AG09309 (cell line): ENCODE measurements at places on chromosomes 4 and X.

GRCh38 chr4:4864940-4865704 is 5.7 kb downstream of the MSX1 start:
- no peak for DNase-seq

- no peak for DNase-seq
Observed at GRCh38 chr4:139556724-139557555, 921 bp upstream of the SETD7 start.

- DNase-seq: no peak
Observed at GRCh38 chrX:116436358-116436816, at the start of gene SLC6A14. Gene SLC6A14 (plus strand): TSS chrX:116436606. CDS start chrX:116436710, 104 bp downstream.

GRCh38 chr4:41784191-41784979 is 35.9 kb upstream of the PHOX2B start:
- no peak for DNase-seq

DNA sequence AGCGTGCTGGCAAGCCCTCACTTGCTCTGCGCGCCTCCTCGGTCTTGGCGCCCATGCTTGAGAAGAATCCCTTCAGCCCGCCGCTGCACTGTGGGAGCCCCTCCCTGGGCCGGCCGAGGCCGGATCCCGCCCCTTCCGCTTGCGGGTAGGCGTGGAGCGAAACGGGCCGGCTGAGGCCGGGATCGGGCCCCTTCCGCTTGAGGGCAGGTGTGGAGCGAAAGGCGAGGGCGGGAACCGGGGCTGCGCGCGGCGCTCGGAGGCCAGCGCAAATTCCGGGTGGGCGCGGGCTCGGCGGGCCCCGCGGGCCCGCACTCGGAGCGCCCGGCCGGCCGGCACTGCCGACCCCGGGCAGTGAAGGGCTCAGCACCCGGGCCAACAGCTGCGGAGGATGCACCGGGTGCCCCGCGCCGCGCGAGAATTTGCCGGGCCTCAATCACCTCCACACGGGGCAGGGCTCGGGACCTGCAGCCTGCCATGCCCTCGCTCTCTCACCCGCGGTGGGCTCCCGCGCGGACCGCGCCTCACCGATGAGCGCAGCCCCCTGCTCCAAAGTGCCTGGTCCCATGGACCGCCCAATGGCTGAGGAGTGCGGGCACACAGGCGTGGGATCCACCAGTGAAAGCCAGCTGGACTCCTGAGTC is 58.1 kb upstream of the GBA3 start:
- DNase-seq: no peak

- DNase-seq: no peak
Observed at GRCh38 chr4:144799486-144799885, 153.5 kb downstream of the HHIP start.
